B cell (primary cell): ENCODE measurements at places on chromosomes 13 and 19. TPM values are rescaled to one million over a fixed set of nuclear protein-coding genes. Genes with fewer than 3 reads are reported as not detected.

Gene CYP4F22
- total RNA-seq, result not detected in 2 replicates

Gene LRRC63
- 0.25 TPM in 1 of 2 replicates, not detected in the other for total RNA-seq

Gene KIR3DL1
- not detected in 2 replicates for total RNA-seq

Gene BEST2
- total RNA-seq, result not detected in 2 replicates

Gene CCL25
- not detected in 2 replicates for total RNA-seq

Gene SPC24
- total RNA-seq, result 0.15 and 0.90 TPM in 2 replicates

Gene ELSPBP1
- not detected in 2 replicates for total RNA-seq

Gene VSIG10L
- total RNA-seq, result 1.7 and 1.8 TPM in 2 replicates

Gene GPR12
- not detected in 2 replicates for total RNA-seq

Gene CIRBP
- 643 and 648 TPM in 2 replicates for total RNA-seq

Gene F2RL3
- 0.39 and 1.1 TPM in 2 replicates for total RNA-seq

Gene SHISA7
- total RNA-seq, result not detected in 2 replicates

Gene MEIS3
- total RNA-seq, result not detected in 2 replicates
